Psoas muscle (tissue), 8 donors: ENCODE measurements at places on chromosomes 4 and X.

DNA sequence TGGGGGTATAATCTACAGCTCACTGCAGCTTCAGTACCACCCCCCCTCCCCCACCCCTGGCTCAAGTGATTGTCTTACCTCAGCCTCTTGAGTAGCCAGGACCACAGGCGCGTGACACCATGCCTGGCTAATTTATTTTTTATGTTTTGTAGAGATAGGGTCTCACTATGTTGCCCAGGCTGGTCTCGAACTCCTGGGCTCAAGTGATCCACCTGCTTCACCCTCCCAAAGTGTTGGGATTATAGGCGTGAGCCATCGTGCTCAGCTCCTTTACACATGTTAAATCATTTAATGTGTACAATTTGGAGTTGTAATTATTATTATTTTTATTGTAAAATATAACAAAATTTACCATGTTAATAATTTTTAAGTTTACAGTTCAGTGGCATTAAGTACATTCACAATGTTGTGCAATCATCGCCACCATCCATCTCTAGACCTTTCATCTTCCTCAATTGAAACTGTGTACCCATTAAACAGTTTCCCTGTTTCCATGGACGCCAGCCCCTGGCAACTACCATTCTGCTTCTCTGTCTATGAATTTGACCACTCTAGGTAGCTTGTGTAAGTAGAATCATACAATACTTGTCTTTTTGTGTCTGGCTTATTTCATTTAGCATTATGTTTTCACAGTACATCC is 6.1 kb downstream of the SLAIN2 start:
- no peak for DNase-seq

GRCh38 chr4:23368081-23368697 is 521.7 kb downstream of the PPARGC1A start:
- no peak for DNase-seq

- DNase-seq = no peak
These were observed 96.3 kb upstream of the MSX1 start for GRCh38 chr4:4762909-4763821.

- DNase-seq = no peak
These were observed 119.0 kb upstream of the BMP3 start for GRCh38 chr4:80911458-80911857.

DNA sequence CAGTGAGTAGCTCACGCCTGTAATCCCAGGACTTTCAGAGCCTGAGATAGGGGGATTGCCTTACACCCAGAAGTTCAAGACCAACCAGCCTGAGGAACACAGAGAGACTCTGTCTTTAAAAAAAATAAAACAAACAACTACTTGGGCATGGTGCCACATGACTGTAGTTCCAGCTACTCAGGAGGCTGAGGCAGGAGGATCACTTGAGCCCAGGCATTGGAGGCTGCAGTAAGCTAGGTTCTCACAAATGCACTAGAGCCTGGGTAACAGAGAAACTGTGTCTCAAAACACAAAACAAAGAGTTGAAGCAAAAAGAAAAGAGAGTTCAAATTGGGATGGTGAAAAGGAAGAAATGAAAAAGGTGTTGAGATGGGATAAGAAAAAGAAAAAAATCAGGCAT is 10.8 kb downstream of the CAMK2D start:
- no peak for DNase-seq

- no peak for DNase-seq
These were observed 1.6 kb downstream of the ENAM start for GRCh38 chr4:70630162-70630561.

- DNase-seq = no peak
These were observed 86.3 kb downstream of the EGF start for GRCh38 chr4:109998867-109999584.

DNA sequence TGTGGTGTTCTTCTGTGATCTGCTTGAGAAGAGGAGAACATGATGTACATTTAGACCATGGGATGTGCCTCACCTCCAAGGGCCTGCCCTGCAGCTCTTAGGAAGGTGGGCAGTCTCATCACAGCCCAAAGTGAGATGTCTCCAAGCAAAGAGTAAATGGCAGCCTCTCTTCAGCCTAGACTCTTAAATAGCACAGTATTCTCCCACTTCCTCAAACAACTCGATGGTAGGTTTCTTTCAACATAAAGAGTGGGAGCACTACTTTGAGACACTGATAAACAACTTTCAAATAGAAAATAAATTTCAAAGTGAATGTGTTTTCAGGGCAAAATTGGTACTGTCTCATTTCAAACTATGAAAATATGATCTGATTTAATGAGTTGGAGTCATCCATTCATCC is 35.2 kb downstream of the EDNRA start:
- no peak for DNase-seq

- no peak for DNase-seq
These were observed 59.2 kb downstream of the SHROOM3 start for GRCh38 chr4:76494243-76494642.

DNA sequence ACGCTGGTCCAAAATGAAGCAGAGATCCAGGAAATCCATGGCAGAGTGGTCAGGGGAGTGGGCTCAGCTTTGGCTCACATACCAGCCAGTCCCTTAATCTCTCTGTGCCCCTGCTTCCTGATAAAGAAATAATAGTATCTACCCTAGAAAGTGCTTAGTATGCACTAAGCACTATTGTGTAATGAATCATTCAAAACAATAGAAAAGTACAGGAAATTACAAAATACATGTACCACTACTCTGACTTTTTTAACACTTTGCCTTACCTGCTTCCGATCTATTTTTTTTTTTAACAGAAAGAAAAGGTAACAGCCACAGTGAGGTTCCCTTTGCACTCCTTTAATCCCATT is 49.9 kb downstream of the TBC1D9 start:
- DNase-seq = no peak
